ENCODE measurements at places on chromosomes 11 and 22.

DNA sequence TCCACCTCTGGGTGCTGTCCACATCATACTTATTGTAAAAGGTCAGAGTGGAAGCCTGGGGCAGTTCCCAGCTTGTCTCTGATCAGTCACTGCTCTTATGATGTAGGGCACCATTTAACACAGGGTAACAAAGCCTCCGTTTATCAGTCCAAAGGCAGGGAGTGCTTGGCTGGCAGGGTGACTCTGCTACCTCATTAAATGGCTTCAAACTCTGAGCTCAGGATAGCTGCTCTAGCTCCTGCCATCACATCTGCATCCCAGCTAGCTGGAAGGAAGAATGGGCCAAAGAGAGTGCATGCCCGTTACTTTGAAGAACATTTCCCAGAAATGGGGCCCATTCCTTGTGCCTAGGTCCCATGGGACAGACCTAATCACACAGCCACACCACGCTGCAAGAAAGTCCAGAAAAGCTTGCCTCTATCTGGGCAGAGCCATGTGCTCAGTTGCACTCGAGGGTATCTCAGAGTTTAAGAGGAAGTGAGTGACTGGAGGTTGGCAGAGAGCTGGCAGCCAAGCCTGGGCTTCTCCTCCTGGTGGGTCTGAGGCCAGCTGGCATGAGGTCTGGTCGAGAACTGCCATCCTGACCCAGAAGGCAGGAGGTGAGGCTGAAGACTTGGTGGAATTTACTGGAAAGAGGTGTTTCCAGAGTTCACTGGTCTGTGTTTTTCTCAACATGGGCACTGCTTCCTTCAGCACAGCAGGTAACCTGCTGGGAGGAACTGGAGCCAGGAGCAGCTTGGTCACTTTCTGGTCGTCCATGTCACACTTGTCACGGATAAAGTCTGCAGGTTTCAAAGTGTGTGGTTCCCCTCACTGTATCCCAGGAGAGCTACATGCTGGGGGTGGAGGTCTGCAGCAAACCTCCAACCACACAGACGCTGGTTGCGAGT is 935.7 kb downstream of the BRD1 start:
- no peak overlapping the region for H3K27ac ChIP-seq
- H3K4me1 ChIP-seq = no peaks in the 10 kb centered on the region
- no peak overlapping the region for H3K4me3 ChIP-seq
- peaks cover 23% of the 10 kb centered on the region for H3K27me3 ChIP-seq
- no peaks in the 10 kb centered on the region for H3K36me3 ChIP-seq

- no peak overlapping the region for H3K27ac ChIP-seq
- no peaks in the 10 kb centered on the region for H3K36me3 ChIP-seq
- H3K4me3 ChIP-seq = no peak overlapping the region
These were observed 12.2 kb upstream of the MFNG start for GRCh38 chr22:37498289-37498909.

GRCh38 chr11:64868904-64869570 is 9.4 kb downstream of the EHD1 start:
- peak; percentile 60 for DNase-seq
- peaks cover 47% of the 10 kb centered on the region for H3K36me3 ChIP-seq

GRCh38 chr11:73990730-73991129 is 8.1 kb upstream of the UCP2 start:
- H3K4me1 ChIP-seq = peaks cover 41% of the 10 kb centered on the region
- no peak overlapping the region for H3K4me3 ChIP-seq
- H3K27me3 ChIP-seq = no peaks in the 10 kb centered on the region
- peak overlapping the region; percentile 42 for H3K27ac ChIP-seq

- no peaks in the 10 kb centered on the region for H3K36me3 ChIP-seq
- H3K27me3 ChIP-seq = peaks cover 2% of the 10 kb centered on the region
- H3K4me1 ChIP-seq = no peaks in the 10 kb centered on the region
- DNase-seq = no peak
- no peak overlapping the region for H3K27ac ChIP-seq
These were observed 327.6 kb upstream of the CCDC90B start for GRCh38 chr11:83613767-83614121.

DNA sequence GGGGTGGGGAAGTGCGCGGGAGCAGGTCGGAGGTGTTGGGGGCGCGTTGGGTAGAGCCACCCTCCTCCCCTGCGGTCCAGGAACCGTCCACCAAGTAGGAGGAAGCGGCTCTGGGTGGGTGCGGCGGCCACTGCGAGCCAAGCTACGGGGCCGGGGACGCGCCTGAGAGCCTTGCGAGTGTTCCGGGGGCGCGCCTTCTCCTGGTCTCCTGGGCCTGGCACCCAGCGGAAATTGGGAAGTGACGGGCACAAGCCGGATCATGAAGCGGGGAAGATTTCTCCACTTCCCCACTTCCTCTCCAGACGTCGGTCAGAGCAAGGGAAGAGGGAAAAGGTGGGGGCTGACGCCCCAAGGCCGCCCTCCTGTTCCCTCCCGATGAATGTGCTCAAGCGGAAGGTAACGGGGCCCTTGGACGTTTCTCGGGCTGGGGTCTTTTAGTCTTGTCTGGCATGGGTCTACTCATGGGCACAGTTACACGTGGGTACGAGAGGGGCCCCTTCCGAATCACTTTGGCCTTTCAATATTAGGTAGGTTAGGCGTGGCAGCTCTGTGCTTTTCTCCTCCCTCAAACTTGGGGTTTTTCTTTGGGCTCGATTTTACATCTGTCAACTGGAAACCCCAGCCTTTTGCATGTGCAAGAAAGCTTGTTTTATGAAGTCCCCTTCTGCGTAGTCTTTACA is 865 bp downstream of the RBM14 start:
- peak overlapping the region; percentile 97 for H3K27ac ChIP-seq
- peak; percentile 29 for DNase-seq
- H3K27me3 ChIP-seq = no peaks in the 10 kb centered on the region
- H3K4me3 ChIP-seq = peak overlapping the region; percentile 89

GRCh38 chr11:85748455-85748891 is 62.5 kb downstream of the SYTL2 start:
- peaks cover 7% of the 10 kb centered on the region for H3K36me3 ChIP-seq
- H3K4me3 ChIP-seq = no peak overlapping the region
- H3K27me3 ChIP-seq = no peaks in the 10 kb centered on the region
- peaks cover 72% of the 10 kb centered on the region for H3K4me1 ChIP-seq

- H3K36me3 ChIP-seq = no peaks in the 10 kb centered on the region
- peaks cover 3% of the 10 kb centered on the region for H3K27me3 ChIP-seq
- no peak overlapping the region for H3K4me3 ChIP-seq
- H3K4me1 ChIP-seq = no peaks in the 10 kb centered on the region
These were observed 21.4 kb upstream of the PANX2 start for GRCh38 chr22:50148991-50149721.
